Natural killer cell treated with Interleukin-12 subunit alpha and Interleukin-12 subunit beta and Interleukin-15 and Interleukin-18, amount 100 ng/mL, for 72 hours (primary cell): ENCODE measurements at places on chromosomes 1 and 21. TPM values are rescaled to one million over a fixed set of nuclear protein-coding genes. Genes with fewer than 3 reads are reported as not detected.

The RHBG gene
- not detected for total RNA-seq

The ATP5IF1 gene
- total RNA-seq = 112 TPM

The PTCH2 gene
- 1.9 TPM for total RNA-seq

The ERICH3 gene
- not detected for total RNA-seq

The TACSTD2 gene
- total RNA-seq = not detected

DNA sequence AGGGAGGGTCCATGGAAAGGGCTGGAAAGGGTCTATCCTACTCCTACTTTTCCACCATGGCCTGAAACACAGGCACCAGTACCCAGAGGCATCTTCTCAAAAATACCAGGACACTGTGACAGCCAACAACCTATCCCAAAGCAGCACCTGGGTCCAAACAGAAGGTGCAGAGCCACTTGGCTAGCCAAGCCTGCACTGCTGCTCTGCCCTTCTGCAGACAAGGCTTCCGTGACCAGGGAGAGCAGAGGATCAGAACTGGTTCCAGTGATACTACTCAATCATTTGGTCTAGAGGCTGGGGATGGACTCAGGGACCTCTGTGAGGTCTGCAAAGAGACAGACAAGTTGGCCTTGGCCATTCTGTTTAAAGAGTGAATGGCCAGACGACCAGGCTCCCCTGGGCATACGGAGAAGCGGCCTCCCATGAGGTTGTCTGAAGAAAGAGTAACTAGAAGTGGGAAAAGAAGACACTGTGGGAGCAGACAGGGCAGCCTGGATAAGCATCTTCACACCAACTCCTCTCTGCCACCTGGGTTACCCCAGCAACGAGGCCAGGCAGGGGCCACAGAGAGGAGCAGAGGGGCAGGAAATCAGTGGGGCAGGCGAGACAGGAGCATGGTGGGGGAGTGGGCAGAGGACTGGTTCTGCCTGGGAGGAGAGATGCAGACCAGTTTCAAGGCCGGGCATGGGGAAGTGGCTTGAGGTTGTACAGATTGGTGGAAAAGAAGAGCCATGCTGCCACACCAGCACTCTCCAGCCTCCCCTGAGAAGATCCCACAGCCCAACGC, 5.7 kb downstream of the KCNN3 start:
- no peak for DNase-seq

DNA sequence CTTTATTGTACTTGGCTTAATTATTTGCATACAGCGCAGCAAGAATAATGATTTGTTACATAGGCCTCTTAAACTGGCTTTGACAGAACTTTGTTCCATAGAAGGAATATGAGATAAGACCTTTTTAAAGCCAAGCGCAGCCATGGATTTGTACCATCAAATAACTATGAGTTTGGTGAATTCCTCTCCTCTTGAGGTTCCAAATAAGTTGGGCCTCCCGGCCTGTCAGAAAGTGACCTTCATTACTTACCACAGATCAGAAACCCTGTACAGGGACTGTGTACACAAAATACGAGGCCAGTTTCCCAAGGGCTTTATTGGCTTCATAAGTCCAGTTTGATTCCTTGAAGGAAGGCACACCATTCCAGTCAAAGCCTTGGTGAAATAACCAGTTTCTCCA, 21.8 kb upstream of the HSD3B1 start:
- no peak for DNase-seq

DNA sequence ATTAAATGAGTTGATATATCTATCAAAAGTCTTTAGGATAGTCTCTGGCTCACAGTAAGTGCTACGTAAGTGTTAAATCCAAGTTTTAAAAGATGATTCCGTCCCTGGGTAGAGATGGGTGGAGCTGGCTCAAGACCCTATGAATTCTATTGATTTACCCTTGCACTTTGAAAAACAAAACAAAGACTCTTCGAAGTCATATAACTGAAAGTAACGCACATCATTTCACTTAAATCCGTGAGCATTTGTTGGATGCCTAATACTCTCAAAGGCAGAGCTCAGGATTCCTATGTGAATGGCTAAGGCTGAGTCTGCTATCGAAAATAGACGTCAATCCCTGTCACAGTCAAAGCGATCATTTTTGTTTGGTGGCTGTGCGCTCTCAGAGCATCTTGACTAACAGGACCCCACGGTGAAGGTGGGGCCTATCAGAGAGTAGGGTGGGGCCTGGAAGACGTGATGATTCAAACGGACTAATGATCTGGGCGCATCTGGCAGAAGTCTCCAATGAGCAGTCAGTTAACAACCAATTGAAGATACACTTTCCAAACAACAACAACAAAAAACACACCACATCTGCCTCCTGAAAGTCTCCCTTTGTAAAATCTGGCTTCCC, 1.2 kb upstream of the NUCKS1 start:
- DNase-seq = no peak

GRCh38 chr1:180208264-180208663, 21.8 kb upstream of the LHX4 start:
- DNase-seq = no peak

GRCh38 chr1:248618878-248619277, 16.0 kb downstream of the OR2T11 start:
- no peak for DNase-seq

DNA sequence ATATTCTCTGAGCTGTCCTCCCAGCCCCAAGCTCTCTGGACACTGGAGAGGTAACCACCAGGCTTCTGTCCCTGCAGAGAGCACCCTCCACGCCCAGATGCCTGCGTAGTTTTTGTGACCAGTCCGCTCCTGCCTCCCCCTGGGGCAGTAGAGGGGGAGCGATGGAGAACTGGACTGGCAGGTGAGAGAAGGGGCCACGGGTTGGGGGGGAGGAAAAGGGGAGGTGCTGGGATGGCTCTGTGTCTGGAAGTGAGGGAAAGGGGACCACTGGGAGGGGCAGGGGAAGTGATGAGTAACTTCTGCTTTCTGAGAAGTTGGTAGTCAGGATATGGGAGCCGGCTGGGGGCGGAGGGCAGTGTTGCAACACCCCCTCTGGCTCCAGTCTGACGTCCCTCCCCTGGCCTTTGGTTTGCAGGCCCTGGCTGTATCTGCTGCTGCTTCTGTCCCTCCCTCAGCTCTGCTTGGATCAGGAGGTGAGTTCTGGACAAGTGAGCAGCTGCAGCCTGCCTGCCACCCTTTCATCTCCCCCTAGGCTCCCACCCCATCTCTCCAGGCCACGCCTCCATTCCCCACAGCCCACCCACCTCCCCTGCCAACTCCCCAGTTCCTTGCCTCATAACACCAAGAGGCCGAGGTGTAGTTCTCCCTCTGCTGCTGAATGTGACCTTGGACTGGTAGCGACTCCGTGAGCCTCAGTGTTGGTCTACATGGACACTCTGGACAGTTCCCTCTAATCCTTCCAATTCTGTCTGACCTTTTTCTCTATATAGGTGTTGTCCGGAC, 3.1 kb downstream of the ADAMTSL4 start:
- peak; percentile 66 for DNase-seq

- DNase-seq = no peak
Measured at GRCh38 chr1:42358791-42359190, 21.8 kb upstream of the RIMKLA start.

- no peak for DNase-seq
Measured at GRCh38 chr1:114512595-114513280, 1.7 kb upstream of the TRIM33 start.

DNA sequence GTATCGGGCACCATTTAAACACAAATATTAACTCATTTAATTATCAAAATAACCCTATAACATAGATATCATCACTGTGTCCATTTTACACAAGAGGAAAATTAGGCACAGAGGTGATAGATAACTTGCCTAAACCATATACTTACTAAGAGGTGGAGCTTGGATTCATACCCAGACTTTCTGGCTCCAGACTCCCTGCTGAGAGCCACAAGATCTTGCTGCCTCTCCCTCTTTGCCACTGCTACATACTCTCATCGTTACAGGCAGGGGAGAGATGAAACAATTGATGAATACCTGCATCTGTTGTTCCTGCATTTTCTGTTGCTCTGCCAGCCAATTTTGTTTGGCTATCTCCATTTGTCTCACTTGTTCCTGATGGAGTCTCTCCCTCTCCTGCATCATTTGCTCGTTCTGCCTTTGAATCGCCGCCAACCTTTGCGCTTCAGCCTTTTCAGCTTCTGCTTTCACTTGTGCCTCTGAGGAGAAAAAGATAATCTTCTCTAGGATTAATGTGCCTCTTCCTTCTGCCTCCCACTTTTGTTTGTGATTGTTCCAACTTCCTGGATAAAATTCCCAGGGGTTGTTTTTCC, 10.6 kb downstream of the GBP5 start:
- DNase-seq = no peak

GRCh38 chr1:59979666-59980065, 53.1 kb upstream of the CYP2J2 start:
- DNase-seq = no peak
